Thoracic aorta (tissue), 2 donors: ENCODE measurements at places on chromosomes 2 and 18.

DNA sequence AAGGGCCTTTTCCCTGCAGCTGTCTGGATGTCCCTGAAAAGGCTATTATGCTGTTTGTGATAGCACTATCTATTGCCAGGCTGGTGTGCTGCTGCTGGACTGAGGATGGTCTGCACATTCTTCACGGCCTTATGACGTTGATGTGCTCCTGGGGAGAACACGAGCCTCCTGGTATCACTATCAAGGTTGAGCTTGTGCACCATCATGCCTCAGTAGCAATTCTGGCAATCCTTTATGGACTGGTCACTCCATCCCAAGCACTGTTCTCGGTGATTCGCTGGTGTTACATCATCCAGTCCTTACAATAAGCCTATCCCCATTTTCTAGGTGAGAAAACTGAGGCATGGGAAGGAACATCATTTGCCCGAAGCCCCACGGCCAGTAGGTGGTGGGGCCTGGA, 18.2 kb upstream of the CCBE1 start:
- no peak for DNase-seq

DNA sequence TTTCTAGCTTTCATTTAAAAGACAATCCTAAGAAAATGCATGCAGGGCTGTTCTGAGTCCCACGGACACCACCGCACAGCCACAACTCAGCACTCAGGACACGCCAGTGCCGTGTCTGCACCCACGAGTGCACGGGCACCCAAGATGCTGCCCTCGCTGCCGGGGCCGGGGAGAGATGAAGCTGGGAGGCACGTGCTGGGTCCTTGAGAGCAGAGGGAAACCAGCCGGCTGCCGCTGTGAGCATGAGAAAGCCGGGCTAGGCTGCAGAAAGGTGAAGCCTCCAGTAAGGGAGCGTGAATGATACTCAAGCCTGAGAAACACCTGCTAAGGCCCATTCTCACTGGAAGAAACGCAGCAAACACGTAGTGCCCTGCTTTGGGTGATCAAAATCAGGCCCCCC, 4.8 kb downstream of the COPS9 start:
- no peak for DNase-seq

GRCh38 chr2:160298960-160299359, 98.9 kb upstream of the ITGB6 start:
- DNase-seq: no peak

DNA sequence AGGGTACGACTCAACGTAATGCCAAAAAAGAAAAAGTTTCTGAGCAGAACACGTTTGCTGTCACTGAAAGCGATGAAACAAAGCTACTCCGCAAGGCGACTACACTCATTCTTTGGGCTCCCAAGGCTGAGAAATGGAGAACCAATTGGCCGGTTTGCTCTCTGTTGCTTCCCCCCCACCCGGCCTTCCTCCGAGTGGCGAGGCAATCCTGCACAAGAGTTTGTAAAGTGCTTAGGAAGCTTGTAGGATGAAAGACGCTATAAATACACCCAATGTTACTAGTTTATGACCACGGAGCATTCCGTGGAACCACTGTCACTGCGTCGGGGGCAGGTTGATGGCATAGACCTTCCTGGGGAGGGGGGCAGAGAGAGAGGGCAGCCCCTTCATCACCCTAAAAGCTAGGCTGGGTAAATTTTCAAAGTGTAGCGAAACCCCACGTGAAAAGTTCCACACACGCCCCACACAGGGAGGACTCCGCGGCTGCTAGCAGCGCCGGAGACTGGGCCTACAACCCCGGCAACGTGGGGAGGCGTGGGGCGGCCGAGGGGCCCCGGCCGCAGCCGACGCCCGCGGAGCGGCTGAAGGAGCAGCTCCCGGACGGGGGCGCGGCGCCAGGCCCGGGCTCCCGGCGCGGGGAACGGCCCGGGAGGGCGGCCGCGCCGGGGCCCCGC, 915 bp downstream of the CUL3 start:
- DNase-seq: no peak

DNA sequence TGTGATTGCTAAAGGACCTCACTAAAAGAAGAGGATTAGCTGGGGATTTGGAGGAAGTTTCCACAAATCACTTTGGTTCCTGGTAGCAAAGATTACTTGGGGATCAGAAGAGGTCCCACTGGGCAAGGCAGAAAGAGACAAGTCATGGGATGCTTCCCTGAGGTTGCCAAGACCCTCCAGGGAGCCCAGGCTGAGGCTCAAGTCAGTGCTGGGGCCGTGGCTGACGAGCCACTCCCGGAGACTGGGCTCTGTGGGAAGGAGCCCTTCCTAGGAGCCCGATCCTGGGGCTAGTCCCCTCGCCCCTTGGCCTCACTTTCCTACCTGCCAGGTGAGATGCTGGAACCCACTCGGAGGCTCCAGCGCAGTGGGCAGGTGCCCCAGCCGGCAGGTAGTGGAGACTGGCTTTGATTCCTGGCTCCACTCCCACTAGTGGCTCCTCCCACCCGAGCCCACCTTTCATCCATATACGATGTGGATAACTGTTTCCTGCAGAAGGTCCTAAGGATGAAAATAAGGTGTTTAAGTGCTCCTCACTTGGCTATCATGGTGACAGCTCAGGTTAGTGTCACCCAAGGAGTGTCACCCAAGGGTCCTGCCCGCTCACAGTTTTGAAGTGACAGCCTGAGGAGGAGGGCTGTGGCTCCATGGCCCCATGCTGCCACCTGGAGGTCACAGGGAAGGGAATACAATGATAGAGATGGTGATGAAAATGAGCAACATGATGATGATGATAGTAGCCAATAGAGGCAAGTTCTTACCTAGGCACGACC, 100.5 kb downstream of the CAPN13 start:
- no peak for DNase-seq

- no peak for DNase-seq
Measured at GRCh38 chr2:161238560-161239325, 69.5 kb upstream of the PSMD14 start.

DNA sequence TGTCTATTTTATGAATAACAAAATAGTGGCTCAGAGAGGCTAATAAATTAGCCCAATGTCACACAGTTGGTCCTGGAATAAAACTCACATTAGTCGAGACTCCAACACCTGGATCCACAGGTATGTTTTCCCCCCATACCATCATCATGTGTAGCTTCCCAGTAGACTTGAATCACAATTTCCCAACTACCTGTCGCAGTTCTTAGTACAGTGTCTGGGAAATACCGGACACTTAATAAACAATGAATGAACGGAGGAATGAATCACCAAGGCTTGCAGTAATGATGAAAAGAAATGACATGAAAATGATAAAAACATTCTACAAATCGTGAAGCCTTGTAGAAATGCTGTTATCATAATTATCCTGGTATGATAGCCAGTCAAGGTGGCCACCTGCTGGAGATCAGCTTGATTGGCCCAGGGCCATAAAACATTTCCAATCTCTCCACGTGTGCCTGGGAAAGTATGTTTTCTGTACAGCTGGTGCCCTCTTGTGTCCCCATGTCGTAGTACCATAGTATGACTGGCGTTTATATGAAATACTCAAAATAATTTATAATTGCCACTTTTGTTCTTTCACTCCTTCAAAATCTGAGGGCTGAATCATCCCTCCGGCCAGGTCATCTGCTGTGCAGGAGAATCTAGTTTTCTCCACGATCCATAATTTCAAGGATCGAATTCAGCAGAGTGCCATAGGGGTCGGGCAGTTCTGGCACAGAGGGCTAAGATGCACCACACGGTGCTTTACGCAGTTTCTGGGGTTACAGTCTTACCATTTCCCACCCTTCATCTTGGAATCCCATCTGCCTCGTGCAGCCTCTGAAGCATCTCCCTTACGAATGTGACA, 95.4 kb downstream of the LAMA1 start:
- DNase-seq: no peak

GRCh38 chr18:48138210-48138609, 207.8 kb upstream of the SMAD2 start:
- no peak for DNase-seq

GRCh38 chr2:233492078-233492477, 74.5 kb downstream of the USP40 start:
- no peak for DNase-seq

DNA sequence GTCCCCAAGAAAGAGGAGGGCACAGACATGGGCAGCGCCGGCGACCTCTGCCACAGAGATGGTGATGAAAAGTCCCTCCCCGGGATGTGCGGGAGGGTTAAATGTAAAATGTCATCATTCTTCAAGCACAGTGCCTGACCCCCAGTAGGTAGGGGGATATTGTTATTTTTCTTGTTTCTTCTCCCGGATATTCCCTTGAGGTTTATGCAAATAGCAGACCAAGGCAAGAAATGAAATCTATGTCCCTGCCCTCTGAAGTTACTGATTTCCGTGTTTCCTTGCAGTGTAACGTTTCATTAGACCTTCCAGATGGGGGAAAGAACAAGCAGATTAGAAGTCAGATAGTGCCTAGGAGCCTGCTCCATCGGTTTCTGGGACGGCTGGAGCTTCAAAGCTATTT, 158.3 kb downstream of the KLHL29 start:
- DNase-seq: no peak

- no peak for DNase-seq
Measured at GRCh38 chr2:152467677-152468410, 132.9 kb downstream of the FMNL2 start.
